Transverse colon (tissue), 4 donors: ENCODE measurements at places on chromosomes 2 and 18.

DNA sequence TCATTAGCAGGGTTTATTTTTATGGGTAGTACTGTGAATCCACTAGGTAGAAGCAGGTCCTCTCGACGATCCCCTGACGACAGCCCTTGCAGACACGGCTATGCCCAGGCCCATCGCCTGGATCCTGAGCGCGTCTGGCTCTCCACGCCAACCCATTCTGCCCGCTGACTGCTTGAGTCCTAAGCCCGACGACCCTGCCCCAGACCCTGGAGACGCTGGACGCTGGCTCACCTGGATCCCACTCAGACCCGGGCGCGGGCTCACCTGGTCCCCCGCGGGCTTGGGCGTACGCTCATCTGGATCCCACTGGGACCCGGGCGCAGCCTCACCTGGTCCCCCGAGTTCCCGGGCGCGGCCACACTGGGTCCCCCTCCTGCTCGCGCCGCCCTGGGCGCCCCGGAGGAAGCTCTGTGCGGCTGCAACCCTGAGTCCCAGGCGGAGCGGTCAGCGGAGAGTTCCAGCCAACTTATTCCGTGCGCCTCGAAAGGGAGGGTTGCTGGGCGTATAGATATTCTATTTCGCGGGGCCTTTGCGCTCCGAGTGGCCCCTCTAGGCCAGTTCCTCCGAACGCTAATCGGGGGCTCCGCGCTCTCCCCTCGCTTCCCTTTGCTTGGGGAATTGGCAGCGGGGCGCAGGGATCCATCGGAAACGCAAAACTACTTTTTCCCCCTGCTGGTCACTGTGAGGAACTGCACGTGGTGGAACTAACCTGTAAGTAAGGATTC, 22.4 kb upstream of the RMP24 start:
- peak; percentile 42 for DNase-seq

DNA sequence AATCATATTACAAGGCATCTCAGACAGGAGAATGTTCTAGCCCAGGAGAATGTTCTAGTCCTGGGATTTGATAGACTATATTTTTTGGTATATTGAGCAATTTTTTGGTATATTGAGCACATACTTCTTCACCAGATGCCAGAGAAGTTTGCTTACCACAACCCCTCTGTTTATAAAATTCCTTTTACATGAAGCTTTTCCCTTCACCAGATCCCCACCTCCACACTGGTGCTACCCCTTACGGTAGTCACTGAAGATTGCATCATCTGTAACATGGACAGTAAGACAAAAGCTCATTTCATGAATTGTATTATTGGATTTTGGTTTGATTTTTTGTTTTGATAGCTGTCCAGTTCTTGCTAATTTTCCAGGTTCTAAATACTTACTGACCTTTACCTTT, 7.2 kb upstream of the HNMT start:
- DNase-seq = no peak

DNA sequence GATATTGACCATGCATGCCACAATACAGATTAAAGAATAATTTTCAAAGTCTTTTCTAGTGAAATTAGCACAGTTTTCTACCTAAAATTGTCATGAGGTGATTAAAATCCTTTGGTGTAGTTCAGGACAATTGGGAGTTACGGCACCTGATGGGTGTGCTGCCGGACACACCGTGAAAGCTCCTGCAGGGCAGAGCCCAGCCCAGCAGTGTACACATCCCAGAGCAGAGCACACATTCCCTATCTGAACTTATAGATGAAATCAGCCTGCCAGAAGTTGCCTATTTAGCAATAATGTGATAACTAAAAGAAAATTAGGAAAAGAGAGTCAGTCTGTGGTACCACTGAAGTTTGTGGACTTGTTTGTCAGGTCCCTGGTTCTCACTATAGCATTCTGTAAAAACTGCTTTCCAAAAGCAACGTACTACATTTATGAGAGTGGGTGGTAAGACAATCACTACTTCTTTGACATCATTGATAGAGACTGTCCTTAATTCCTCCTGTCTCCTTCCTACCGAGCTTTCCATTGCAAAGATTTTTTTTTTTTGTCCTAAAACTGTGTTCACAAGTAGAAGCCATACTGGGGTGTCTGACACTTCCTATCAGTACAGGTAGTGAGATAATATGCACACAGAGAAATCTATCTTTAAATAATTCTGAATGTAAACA, 3.4 kb downstream of the CYTIP start:
- DNase-seq = peak; percentile 37

- no peak for DNase-seq
Measured at GRCh38 chr2:156687715-156688114, 251.5 kb downstream of the GPD2 start.

DNA sequence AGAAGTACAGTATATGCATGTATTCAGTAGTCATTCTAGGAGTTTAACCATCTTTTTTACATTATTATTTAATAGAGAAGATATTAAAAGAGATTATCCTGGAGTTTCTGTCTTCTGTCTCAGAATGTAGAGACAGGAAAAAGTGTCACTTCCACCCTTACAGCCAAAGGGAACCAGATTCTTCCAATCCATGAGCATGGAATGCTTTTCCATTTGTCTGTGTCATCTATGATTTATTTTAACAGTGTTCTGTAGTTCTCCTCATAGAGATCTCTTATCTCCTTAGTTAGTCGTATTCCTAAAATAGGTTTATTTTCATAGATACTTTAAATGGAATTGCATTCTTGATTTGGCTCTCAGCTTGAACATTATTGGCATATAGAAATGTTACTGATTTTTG, 959.5 kb upstream of the PIK3C3 start:
- no peak for DNase-seq

DNA sequence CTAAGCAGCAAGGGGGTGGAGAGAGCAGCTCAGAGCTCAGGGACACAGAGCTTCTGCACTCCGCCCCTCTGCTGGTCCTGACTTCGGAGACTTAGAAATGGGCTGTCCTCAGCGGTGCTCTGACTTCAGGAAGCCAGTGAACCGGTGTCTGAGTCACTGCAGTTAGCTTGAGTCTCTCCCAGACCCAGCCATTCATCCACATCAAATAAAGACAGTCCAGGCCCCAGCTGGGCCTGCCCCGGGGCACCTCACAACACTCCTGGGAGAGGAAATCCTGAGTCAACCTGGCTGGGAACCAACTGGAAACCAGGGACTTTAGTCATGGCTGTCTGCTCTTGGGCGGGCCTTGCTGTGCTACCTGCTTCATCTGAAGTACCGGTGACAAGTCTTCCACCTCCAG, 5.4 kb upstream of the ITGB6 start:
- DNase-seq = peak; percentile 81

DNA sequence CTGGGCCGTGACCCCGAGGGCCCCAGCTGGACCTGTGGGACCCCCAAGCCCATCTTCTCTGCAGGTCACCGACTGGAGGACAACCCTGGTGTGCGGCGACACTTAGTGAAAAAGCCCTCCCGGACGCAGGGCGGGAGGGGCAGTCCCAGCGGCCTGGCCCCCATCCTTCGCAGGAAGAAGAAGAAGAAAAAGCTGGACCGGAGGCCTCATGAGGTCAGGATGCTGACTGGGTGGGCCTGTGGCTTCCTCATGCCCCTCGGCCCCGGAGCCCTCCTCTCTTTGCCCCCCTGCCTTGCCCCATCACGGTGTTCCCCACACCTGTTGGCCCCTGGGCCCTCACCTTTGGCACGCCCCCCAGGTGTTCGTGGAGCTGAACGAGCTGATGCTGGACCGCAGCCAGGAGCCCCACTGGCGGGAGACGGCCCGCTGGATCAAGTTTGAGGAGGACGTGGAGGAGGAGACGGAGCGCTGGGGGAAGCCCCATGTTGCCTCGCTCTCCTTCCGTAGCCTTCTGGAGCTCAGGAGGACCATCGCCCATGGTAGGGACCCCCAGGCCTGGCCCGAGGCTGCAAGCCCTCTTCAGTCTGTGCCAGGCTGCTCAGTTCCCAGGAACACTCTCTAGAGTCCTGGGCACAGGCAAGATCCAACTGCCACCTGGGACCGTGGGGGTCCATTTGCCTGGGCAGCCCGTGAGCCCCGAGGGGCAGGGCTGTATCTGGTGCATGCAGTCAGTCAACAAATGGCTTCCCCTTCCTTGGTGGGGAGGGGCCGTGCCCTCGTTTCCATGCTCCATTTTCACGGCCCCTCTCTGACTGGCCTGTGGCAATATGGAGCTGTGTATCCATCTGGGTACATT, 4.7 kb downstream of the SLC4A3 start:
- no peak for DNase-seq

GRCh38 chr2:219612577-219613286, 14.7 kb upstream of the SLC4A3 start:
- DNase-seq = peak; percentile 22

DNA sequence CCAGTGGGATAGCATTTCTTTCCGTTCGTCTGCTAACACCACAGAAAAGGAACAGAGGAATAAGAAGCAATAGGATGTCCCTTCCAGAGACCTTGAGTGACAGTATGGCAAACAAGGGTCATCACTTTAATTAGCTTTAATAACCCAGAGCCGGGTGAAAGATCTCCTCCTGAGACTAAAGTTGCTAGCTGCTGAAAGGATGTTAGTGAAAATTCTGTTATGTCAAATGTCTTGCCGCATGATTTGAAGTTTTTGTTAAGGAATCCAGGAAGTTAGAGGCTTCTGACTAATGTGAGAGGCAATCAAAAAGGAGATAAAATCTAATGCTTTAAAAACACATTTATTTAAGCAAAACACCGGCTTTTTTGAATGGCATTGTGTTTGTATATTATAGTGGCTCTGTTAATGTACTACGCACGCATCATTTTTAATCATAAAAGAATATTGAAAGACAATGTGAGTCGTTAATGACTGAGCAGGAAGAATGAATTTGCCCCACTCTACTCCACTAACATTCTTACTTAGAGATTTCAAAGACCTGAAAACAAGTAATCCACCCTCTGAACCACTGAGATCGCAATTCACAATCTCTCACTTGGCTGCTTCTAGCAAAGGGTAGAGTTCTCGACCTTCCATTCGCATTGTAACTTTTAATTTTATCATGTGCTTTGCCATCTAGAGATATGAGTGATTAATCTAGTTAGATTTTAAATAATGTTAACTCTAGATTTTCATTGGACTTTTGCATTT, 536.6 kb downstream of the LRRTM4 start:
- DNase-seq = no peak

DNA sequence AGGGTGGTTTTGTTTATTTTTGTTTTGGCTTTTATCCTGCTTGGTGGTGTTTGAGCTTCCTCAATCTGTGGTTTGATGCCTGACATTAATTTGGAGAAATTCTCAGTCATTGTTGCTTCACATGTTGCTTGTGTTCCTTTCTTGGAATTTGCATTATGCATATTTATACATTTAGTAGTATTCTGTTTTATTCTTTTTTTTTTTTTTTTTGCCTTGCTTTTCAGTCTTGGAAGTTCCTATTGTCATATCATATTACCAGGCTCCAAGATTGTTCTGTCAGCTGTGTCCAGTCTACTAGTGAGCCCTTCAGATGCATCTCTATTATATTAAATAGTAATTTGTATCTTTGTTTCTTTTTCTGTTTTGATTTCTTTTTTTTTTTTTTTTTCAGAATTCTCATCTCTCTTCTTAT, 77.0 kb downstream of the EPC2 start:
- DNase-seq = no peak

- no peak for DNase-seq
Measured at GRCh38 chr2:226873051-226873620, 37.3 kb downstream of the RHBDD1 start.

- no peak for DNase-seq
Measured at GRCh38 chr2:231391981-231392380, 3.5 kb upstream of the B3GNT7 start.

DNA sequence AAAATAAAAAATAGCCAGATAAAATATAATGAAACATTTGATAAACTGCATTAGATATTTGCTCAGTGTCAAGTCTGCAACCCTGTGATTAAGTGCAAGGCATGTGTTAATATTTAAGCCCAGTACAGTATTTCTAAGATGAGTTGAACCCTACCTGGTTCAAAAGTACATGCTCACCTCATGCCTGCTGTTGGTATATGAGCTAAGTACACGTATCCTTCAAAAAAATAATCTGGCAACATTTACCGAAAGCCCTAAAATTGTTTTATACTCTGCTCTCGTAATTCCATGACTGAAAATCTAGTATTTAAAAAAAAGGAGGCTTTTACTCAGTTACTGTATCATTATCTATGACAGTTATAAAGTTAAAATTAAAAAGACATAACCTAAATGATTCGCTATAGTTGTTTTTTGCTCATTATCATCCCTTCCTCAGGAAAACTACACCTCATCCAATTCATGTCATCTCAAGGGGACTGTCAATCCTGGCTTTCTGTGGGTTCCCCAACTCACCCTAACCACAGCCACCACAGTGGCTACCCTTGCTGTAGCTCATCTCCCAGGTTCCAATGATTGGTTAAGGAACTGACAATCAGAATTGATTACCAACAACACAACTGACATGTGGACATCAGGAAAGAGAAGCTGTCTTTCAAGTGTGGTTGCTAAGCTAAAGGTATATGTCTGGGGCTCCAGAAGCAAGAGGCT, 10.6 kb downstream of the TLK1 start:
- DNase-seq = no peak

- no peak for DNase-seq
Measured at GRCh38 chr2:228507870-228508269, 326.4 kb upstream of the SPHKAP start.

DNA sequence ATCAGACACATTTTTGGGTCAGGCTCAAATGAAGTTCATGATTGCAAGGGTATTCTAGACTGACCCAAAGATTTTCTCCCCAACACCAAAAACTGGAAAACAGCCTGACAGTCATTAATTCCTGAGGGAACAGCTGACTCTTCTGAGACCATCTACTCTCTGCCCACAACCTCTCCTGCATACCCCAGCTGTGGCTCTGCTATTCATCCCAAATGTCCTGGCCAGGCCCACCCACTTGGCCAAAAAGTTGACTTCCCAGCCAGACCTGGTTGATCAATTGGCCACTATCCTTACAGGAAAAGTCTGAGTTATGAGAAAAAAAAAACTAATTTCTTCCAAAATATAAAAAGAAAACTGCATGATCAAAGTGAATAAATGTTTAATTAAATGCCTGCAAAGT, 103.8 kb upstream of the ST3GAL5 start:
- DNase-seq = no peak

DNA sequence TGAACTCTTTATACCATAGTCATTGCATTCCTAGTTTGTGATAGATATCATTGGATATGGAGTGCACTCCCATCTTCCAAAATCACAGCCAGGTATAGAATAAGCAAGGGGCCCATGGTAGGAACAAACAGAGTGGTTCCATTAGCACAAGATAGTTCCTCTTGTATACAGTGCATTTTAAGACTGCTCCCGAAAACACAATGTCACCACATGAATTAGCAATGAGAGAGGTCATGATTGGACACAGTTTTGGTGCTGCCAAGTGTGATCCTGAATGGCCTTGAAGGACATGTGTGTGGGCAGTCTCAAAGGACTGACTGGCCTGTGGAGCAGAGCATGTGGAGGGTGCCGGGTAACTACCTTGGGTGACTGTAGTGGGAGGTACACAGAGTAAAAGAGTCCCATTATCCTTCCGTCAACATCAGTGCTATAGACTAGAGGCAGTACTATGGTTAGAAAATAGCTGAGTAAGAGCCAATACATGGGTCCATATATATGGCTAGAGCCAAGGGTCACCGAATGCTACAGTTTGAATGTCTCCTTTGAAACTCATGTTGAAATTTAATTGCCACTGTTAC, 549.9 kb downstream of the DSC3 start:
- DNase-seq = no peak
